ENCODE measurements at places on chromosomes 3 and 15.

DNA sequence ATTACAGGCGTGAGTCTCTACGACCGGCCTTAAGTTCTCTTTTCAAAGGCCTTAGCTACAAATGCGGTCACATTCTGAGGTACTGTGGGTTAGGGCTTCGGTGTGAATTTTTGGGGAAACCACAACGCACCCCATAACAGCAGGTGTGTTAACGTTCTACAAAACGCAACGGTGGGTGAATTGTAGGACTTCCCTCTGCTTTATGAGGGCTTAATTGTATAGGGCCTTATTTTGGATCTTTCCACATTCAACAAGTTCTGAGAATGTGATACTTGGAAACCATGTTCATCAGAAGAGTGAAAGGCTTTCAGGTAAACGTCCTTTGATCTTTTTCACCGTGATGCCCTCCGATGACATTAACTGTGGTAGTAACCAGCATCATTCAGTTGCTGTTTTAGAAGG, 998.6 kb upstream of the CFAP20DC start:
- no peak for DNase-seq

GRCh38 chr3:152511904-152512303, 243.2 kb downstream of the MBNL1 start:
- DNase-seq = no peak

DNA sequence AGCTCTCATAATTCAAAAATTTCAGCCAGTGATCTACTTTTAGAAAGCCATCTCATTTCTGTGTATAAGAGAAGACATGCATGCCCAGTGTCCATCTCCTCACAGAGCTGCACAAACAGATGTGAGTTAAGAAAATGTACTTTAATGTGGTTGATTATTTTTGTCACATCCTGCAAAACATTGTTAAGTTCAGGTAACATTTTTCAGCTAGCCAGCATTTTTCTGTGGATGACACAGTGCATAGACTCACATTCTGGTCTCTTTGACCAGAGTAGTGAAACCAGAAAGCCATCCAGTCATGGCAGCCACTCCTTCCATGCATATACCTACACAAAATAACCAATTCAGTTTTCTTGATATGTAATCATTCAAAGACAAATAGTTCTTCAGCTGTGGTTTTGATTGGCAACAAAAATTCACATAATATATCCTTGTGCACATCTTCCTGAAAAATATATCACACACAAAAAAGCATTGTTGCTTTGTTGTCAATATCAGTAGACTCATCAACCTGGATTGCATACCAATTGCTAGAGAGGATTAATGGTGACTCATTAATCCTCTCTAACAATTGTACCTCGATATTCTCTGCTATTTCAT, 2.1 kb upstream of the PLSCR1 start:
- no peak for DNase-seq

DNA sequence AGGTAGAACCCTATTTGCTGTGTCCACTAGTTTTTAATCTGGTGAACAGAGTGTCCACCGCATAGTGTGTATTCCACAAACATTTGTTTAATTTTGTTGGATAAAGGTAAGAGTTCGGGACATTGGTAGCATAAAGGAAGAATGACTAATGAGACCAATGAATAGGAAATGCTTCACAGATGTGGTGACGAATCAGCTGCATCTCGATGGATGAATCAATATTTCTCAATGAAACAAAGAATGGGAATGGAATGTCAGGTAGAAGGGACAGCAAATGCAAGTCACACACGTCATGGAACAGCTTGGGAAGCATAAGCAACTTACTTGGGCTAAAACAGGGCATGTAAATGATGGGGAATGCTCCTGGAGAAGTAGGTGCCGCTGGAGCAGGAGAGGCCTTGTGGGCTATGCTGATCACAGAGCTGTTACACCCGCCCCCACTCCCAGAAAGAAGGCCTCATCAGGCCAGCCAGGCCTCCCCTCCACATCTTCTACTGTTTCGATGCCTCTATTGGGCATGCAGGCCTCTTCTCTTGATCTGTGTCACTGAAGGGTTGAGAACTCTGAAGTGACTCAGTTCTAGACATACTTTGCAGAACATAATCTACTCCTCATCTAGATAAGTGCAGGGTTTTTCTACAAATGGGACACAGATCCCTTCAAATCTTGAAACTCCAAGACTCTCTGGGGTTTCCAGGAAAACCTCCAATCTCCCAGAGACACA, 120.0 kb upstream of the GADL1 start:
- DNase-seq = no peak

- no peak for DNase-seq
These were observed 654.4 kb upstream of the ADAMTS9 start for GRCh38 chr3:65342084-65342683.

- DNase-seq = no peak
These were observed 59.7 kb downstream of the RPN1 start for GRCh38 chr3:128590948-128591347.

DNA sequence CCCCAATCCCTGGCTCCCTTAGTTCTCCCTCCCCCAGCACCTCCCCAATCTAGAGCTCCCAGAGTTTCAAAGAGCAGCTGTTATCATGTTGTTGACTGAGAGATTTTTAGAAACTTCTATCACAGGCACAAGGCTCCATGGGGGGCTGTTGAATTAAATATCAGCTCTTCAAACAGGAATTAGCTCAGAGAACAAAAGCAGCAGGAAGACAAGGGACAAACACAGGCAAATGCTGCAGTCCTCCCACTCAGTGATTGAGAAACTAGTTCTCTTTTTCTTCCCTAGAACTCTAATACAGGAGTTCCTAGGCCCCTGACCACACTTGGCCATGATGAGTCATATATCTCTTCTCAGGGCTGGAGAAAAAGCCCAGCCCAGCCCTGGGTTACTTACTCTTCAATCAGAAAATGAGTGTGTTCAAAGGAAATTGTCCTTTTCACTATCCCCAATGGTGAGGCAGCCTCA, 262.1 kb downstream of the IGSF11 start:
- DNase-seq = no peak

DNA sequence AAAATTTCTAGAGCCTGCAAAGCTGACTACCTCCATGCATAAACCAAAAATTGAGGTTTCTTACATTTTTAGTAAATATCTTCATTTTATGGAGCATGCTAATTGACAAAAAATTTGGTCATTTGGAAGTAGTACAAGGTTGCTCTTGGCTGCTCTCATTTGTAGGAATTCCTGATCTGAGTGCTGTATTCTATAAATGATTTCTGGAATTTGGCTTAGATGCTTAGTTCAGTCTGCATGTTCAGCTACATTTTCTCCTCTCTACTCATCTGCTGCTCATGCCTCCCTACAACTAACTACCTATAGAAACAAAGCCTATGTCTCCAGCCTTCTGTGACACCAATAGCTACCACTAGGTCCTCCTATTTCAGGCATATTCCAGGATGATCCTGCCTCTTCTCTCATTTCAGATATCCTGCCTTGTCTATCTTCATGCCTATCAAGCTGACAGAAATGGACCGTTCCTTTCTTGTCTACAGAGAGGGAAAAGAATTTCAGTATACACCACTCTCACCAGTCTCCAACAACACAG, 901.1 kb downstream of the TBL1XR1 start:
- no peak for DNase-seq

DNA sequence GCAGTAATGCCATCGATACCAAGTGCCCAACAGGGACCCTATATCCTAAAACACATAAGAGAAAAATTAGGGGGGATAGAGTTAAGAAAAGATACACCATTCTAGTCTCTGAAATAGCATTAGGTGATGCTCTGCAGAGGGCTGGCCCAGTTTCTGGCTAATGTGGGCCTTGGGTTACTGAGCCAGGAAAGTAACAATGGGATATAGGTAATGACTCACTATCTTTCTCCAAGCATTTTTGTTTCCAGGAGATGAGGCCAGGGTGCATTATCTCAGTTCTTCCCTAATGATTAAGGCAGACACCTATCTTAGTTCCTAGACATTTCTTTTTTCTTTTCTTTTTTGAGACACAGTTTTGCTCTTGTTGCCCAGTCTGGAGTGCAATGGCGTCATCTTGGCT, 50.0 kb downstream of the PRKAR2A start:
- no peak for DNase-seq

GRCh38 chr15:66288551-66289185, 4.7 kb upstream of the DIS3L start:
- no peak for DNase-seq

DNA sequence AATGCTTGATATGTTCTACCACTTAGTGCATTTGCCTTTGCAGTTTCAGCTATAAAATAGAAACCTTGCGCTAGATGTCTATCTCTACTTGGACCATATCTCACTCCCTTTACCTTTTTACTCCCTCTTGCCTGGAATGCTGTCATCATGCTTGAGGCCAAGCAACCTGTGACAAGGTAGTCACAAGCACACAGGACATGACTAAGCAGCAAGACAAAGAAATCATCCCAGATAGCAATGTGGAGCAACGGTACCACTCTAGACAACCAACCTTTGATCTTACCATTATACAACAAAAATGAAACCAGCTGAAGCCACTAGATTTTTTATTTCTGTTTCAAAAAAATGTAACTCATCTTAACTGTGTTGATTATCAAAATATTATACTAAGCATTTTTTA, 50.5 kb upstream of the SPSB4 start:
- DNase-seq = no peak

GRCh38 chr3:56355570-56356185, 112.6 kb downstream of the ERC2 start:
- no peak for DNase-seq

GRCh38 chr3:171390051-171390941, 69.9 kb downstream of the TNIK start:
- DNase-seq = no peak

- DNase-seq = no peak
These were observed 508 bp upstream of the ECT2 start for GRCh38 chr3:172750069-172750367.

GRCh38 chr15:75631935-75632334, 6.4 kb upstream of the SNUPN start:
- no peak for DNase-seq

- DNase-seq = no peak
These were observed 202.3 kb upstream of the POU1F1 start for GRCh38 chr3:87478716-87479115.

DNA sequence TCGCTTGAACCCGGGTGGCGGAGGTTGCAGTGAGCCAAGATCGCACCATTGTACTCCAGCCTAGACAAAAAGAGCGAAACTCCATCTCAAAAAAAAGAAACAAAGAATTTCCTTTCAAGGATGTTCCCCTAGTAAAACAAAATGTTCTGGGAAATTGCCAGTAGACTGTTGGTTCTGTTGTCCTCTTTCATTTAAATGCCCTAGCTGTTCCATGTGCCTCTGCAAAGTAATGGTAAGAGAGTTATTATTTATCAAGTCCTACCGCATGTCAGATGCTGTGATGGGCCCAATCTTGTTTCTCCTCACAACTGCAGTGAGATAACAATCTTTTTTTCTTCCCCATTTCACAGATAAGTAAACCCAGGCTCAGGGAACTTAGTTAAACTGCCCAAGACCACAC, 254.3 kb upstream of the TPM1 start:
- DNase-seq = no peak

- DNase-seq = no peak
These were observed 499.6 kb upstream of the KCNMB2 start for GRCh38 chr3:178036451-178037144.

- no peak for DNase-seq
These were observed 318.0 kb downstream of the FGF12 start for GRCh38 chr3:192409201-192409837.

DNA sequence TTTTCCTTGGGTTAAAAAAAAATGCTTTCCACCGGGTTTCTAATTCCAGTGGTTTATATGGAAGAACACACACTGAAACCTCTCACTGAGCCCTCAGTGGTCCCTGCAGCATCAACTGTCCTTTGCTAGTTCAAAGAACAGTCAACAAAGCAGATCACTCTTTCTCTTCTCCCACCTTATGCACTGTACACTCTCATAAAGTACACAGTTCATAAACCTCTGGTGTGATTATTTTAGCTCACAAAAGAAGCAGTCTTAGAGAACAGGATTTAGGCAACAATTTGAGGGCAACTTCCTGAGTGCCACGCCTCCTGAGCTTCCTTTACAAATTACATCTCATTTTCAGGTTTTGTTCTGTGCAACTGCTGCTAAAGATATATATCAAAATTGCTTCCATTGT, 728.4 kb upstream of the GOLIM4 start:
- DNase-seq = no peak

- no peak for DNase-seq
These were observed 11.2 kb downstream of the CLN6 start for GRCh38 chr15:68218331-68218730.

- no peak for DNase-seq
These were observed 48.7 kb upstream of the GADL1 start for GRCh38 chr3:30943206-30943605.

- DNase-seq = no peak
These were observed 311.5 kb downstream of the TLE3 start for GRCh38 chr15:69786136-69786701.

- DNase-seq = no peak
These were observed at the start of gene C2CD4B for GRCh38 chr15:62165104-62165792. Gene C2CD4B (minus strand): TSS chr15:62165285. CDS start chr15:62164984, 301 bp downstream.

- DNase-seq = no peak
These were observed 42.7 kb upstream of the TFRC start for GRCh38 chr3:196124608-196125007.

DNA sequence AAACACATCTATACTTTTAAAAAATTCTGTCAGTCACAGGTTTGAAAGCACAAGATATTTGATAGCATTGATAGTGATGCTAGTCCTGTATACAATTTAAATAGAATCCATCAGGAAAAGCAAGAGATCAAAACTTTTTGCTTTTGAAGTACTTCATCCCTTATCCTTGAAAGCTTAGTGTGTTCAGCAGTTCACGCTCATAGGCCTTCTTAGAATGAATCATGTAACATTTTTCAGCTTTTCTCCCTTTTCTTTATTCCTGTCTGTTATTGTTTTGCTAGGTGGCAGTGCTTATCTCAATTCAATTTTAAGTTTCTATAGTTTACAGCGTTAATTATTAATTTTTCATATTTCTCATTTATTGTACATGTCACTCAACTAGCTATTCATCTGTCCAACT, 69.1 kb downstream of the FGF7 start:
- no peak for DNase-seq

DNA sequence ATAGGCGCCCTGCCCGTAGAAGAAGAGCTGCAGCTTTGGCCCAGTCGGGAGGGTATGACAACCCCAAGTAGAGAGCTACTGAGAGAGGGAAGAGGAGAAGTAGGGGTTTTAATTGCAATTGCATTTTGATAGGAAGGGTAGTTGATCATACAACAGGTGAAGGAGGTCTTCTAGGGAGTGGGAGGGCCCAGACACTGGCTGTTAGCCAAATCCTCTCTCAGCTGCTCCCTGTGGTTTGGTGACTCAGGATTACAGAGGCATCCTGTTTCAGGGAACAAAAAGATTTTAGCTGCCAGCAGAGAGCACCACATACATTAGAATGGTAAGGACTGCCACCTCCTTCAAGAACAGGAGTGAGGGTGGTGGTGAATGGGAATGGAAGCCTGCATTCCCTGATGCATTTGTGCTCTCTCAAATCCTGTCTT, 408.9 kb upstream of the THBS1 start:
- peak; percentile 16 for DNase-seq

Measured in NCI-H1436 treated with DMSO at 0.1 percent for 48 hours (cell line).